ENCODE measurements at places on chromosomes 6 and 20. TPM values are rescaled to one million over a fixed set of nuclear protein-coding genes. Genes with fewer than 3 reads are reported as not detected.

DNA sequence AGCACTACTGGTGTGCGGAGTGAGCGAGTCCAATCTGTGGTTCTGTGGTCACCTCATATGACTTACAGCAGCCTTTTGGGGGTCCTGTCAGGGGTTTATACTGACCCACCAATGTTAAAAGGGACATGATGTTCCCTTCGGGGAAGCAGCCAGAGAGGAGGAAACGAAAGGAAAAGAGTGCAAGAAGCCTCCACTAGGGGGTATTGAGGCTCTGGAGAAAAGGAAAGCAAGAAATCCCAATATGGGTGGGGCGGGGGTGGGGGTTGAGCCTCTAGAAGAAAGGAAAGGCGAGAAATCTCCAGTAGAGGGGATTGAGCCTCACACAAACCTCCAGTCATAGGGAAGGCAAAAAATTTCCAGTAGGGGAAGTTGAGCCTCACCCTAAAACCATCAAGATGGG is 249.3 kb upstream of the ECI2 start:
- no peak overlapping the region for H3K27ac ChIP-seq
- DNase-seq: no peak
- no peaks in the 10 kb centered on the region for H3K4me1 ChIP-seq
- H3K36me3 ChIP-seq: no peaks in the 10 kb centered on the region

Gene GPR63
- 3.1 TPM for polyA plus RNA-seq

DNA sequence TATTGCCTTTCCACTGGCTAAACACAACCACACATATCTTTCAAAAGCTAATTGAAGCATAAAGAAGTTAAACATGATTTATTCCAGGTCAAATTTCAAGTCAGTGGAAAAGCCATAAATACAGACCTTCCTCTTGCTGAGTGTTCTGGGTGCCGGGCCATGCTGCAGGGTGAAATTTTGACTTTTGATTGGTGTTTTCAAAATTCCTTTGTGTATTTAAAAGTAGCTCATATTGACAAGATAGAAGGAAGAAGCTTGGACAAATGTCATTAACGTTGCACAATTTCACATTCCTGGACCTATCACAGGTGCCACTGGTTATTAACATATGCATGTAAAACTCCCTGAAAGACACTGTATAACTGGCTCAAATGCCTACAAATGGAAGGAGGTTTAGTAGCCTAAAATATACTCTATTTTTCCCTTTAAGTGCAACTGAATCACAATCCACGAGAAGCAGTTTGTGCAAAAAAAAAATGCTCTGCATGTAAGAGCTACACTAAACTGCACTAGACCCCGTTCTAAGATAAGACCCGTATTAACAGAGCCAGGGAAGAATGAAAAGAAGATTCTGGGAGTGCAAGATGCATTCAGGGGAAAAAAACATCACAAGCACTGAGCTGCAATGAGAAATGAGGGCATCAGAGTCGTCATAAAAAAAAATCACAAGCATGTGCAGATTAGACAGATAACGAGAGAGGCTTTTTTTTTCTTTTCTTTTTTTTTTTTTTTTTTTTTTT is 30.4 kb downstream of the ATXN1 start:
- no peak overlapping the region for H3K4me3 ChIP-seq
- no peaks in the 10 kb centered on the region for H3K27me3 ChIP-seq
- peak overlapping the region; percentile 38 for H3K27ac ChIP-seq
- H3K4me1 ChIP-seq: peaks cover 68% of the 10 kb centered on the region

Gene PRDM13
- polyA plus RNA-seq: not detected

GRCh38 chr6:34610819-34611477 is 54.8 kb upstream of the SPDEF start:
- H3K27me3 ChIP-seq: no peaks in the 10 kb centered on the region
- H3K4me1 ChIP-seq: peaks cover 13% of the 10 kb centered on the region
- H3K27ac ChIP-seq: peak overlapping the region; percentile 33
- H3K4me3 ChIP-seq: no peak overlapping the region
- peaks cover 12% of the 10 kb centered on the region for H3K36me3 ChIP-seq

- DNase-seq: no peak
- no peak overlapping the region for H3K27ac ChIP-seq
- H3K4me1 ChIP-seq: peaks cover 23% of the 10 kb centered on the region
- H3K4me3 ChIP-seq: no peak overlapping the region
- peaks cover 55% of the 10 kb centered on the region for H3K27me3 ChIP-seq
Measured at GRCh38 chr6:166310634-166311033, 2.4 kb upstream of the PRR18 start.

GRCh38 chr20:17177341-17177740 is 49.5 kb upstream of the PCSK2 start:
- no peaks in the 10 kb centered on the region for H3K36me3 ChIP-seq
- DNase-seq: no peak

DNA sequence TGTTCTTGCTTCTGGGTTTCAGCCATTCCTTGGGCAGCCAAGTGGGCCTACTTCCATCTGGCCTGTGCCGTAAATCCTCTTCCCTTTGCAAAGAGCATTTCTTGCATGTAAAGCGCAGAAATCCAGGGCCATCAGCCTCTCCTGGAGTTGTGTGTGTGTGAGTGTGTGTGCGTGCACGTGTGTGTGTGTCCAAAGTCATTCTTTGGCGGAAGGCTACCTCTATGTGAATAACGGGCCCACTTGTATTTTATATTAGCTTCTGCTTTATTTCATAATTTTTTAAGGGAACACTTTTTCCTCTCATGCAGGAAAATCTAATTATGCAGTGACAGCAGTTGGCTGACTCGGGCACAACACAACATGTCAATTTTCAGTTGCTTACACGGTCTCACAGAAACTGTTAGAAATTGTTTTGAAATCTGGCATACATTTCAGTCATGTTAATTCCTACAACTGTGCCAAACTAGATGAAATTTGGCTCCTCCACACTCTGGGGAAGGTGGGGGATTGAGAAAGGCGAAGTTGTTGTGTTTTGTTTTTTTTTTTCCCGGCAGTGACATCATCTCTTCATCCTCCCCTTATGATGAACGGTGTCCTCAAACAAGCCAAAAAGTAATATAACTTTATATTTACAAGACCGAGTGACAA is 223.7 kb upstream of the TSHZ2 start:
- no peak for DNase-seq
- H3K4me3 ChIP-seq: no peak overlapping the region
- H3K36me3 ChIP-seq: no peaks in the 10 kb centered on the region
- H3K4me1 ChIP-seq: no peaks in the 10 kb centered on the region
- H3K27ac ChIP-seq: peak overlapping the region; percentile 45

- H3K27ac ChIP-seq: no peak overlapping the region
- H3K4me1 ChIP-seq: no peaks in the 10 kb centered on the region
- H3K27me3 ChIP-seq: no peaks in the 10 kb centered on the region
- no peaks in the 10 kb centered on the region for H3K36me3 ChIP-seq
- no peak overlapping the region for H3K4me3 ChIP-seq
Measured at GRCh38 chr6:12342664-12343063, 52.5 kb downstream of the EDN1 start.

- no peak for DNase-seq
- no peaks in the 10 kb centered on the region for H3K36me3 ChIP-seq
- no peak overlapping the region for H3K4me3 ChIP-seq
- no peak overlapping the region for H3K27ac ChIP-seq
- no peaks in the 10 kb centered on the region for H3K27me3 ChIP-seq
Measured at GRCh38 chr20:50828363-50829136, 33.7 kb downstream of the BCAS4 start.

DNA sequence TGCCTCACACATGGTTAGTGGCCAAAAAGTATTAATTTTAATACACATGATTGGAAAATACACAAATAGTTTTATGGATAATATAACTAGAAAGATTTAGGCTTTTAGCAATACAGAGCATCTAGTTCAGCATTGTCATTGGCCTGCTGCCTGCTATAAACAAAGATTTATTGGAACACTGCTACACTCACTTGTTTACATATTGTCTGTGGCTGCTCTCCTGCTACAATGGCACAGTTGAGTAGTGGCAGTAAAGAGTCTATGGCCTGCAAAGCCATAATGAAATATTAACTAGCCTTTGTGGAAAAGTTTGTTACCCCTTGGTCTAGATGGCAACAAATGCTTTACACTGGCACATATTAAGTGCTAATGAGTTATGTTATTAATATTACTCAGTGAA is 37.8 kb downstream of the ZNF451 start:
- no peak overlapping the region for H3K4me3 ChIP-seq
- H3K27ac ChIP-seq: no peak overlapping the region
- no peaks in the 10 kb centered on the region for H3K27me3 ChIP-seq
- no peak for DNase-seq

GRCh38 chr6:23659125-23659524 is 466.9 kb upstream of the NRSN1 start:
- H3K27ac ChIP-seq: no peak overlapping the region
- H3K36me3 ChIP-seq: no peaks in the 10 kb centered on the region
- peak; percentile 17 for DNase-seq
- H3K27me3 ChIP-seq: no peaks in the 10 kb centered on the region
- H3K4me1 ChIP-seq: no peaks in the 10 kb centered on the region

DNA sequence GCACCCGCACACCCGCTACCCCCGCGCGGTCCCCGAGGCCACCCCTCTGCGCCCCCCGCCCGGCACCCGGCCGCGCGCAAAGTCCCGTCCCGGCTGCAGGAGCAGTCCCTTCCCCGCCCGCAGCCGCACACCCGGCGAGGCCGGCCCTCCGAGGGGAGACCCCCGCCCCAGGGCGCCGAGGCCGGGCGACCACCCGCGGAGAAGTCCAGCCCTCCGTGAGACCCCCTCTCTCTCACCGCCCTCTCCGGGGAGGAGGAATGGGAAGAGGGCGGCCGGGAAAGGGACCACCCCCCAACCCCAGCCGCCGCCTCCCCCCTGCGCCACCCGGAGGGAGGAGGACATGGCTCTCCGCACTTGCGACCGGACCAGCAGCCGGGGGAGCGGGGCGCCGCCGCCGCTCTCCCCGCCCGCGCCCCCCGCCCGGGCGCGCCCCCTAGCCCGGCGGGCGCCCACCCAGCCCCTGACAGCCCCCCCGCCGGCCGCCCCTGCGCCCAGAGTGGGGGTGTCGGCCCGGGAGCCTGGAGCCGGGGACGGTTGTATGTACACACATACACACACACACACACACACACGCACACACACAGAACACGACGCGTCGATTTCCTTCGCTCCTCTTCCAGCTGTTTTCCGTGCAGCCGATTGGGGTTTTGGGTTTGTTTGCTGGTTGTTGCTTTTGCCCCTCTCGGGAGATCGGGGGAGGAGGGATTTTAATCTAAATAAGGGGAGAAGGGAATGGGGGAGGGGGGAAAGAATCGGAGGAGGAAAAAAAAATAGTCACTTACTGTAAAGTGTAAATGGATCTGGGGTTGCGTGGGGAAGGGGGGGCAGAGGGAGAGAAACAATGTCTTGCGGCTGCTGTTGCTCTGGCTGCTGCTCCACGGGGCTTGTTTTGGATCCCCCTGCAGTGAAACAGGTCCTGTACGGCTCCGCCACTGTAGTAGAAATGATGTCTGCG is at the start of gene ATXN1:
Gene ATXN1, minus strand, starts transcription at position 945 of the 955 bp plus-strand sequence.
- H3K4me3 ChIP-seq: peak within 1 kb of the TSS; percentile 70
- peak; percentile 65 for DNase-seq
- H3K27ac ChIP-seq: peak within 1 kb of the TSS; percentile 99
- peaks cover 8% of the 10 kb centered on the region for H3K4me1 ChIP-seq
- H3K36me3 ChIP-seq: no peaks in the 10 kb centered on the region

Gene AKAP7
- 21.4 TPM for polyA plus RNA-seq

GRCh38 chr6:169626649-169627048 is 75.2 kb downstream of the WDR27 start:
- H3K36me3 ChIP-seq: no peaks in the 10 kb centered on the region
- H3K27me3 ChIP-seq: no peaks in the 10 kb centered on the region
- no peak overlapping the region for H3K27ac ChIP-seq
- DNase-seq: no peak
- no peaks in the 10 kb centered on the region for H3K4me1 ChIP-seq

DNA sequence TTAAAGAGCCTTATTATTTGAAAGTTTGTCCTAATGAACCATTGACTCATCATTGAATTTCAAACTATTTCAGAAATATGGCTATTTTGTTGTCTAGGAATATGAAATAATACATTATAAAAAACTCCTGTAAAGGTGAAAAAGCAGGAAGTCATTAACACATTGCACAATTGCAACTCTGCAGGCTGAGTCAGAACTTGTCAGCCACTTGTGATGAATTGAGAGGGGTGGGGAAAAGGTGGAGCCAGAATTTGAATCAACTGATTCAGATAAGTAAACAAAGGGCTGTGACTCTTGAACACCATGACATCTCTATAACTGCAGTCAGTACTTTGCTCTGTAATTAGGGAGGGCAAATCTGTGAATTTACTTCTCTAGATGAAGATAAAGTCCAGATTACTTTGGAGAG is 6.0 kb downstream of the C6orf141 start:
- no peaks in the 10 kb centered on the region for H3K36me3 ChIP-seq
- H3K27ac ChIP-seq: peak overlapping the region; percentile 67
- DNase-seq: no peak
- peaks cover 19% of the 10 kb centered on the region for H3K27me3 ChIP-seq

Gene RAD21L1
- not detected for polyA plus RNA-seq

DNA sequence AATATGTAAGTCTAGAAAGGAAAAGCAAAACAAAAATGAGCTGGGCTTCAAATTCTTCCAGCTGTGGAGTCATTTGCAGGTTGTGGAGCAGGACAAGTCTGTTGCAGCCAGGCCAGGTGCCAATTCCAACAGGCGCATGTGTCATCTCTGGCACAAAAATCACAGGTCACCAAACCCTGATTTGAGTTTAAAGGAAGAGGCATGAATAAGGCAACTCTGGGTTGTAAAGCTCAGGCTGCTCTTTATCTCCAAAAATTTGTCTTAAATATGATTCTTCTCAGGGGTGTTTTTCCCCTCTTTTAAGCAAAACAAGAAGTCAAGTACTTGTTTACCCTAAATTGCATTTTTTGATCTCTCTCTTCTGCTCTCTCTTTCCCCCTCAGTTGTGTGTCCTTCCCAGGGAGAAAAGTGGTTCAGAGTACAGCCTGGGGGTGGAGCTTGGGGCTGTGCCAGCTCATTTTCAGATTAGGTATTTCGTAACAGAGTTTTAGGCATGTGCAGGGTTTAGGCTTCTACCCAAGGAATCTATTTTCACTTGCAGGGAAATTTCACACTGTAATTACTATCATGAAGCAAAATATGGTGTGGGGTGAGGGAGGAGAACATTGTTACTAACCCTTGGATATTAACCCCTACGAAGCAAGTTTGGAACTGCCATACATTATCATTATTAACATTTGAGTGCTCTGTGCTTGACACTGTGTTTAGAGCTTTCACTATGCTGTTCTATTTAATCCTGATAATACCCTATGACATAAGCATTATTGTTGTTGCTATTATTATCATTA is 8.3 kb upstream of the NCOA3 start:
- no peak overlapping the region for H3K4me3 ChIP-seq
- H3K36me3 ChIP-seq: no peaks in the 10 kb centered on the region
- peak overlapping the region; percentile 57 for H3K27ac ChIP-seq
- no peak for DNase-seq
- H3K4me1 ChIP-seq: peaks cover 15% of the 10 kb centered on the region

- H3K27me3 ChIP-seq: no peaks in the 10 kb centered on the region
- H3K27ac ChIP-seq: no peak overlapping the region
- H3K4me1 ChIP-seq: no peaks in the 10 kb centered on the region
- H3K36me3 ChIP-seq: no peaks in the 10 kb centered on the region
- no peak for DNase-seq
Measured at GRCh38 chr6:88301888-88302768, 136.0 kb upstream of the CNR1 start.

GRCh38 chr6:128632131-128632530 is 111.7 kb upstream of the PTPRK start:
- H3K27me3 ChIP-seq: no peaks in the 10 kb centered on the region
- H3K36me3 ChIP-seq: no peaks in the 10 kb centered on the region
- peak; percentile 12 for DNase-seq
- H3K27ac ChIP-seq: no peak overlapping the region
- no peaks in the 10 kb centered on the region for H3K4me1 ChIP-seq

- H3K4me3 ChIP-seq: peak within 1 kb of the TSS; percentile 83
- H3K27ac ChIP-seq: peak within 1 kb of the TSS; percentile 68
- H3K27me3 ChIP-seq: no peaks in the 10 kb centered on the region
- H3K36me3 ChIP-seq: peaks cover 71% of the 10 kb centered on the region
Measured at GRCh38 chr6:33288921-33289783, at the start of the genes PFDN6 and WDR46. Gene PFDN6 (plus strand): TSS chr6:33289601. CDS start chr6:33289857, 256 bp downstream. Gene WDR46 (minus strand): TSS chr6:33289239. CDS start chr6:33289170, 69 bp downstream.

Gene FGD2
- polyA plus RNA-seq: 4.8 TPM

Gene SLC35F1
- 3.0 TPM for polyA plus RNA-seq

Gene HFE
- polyA plus RNA-seq: 12.6 TPM

Gene FANCE
- 11.9 TPM for polyA plus RNA-seq

Gene PRDM1
- polyA plus RNA-seq: 5.8 TPM

Data from left lung (tissue), 14 donors.